Caki2 (cell line): ENCODE measurements at places on chromosomes 16 and 17.
A peak's percentile ranks its signal among the peaks of the same experiment; 100 is the strongest.

GRCh38 chr17:75153780-75154194 lies 525 bp downstream of the JPT1 start:
- DNase-seq = no peak

DNA sequence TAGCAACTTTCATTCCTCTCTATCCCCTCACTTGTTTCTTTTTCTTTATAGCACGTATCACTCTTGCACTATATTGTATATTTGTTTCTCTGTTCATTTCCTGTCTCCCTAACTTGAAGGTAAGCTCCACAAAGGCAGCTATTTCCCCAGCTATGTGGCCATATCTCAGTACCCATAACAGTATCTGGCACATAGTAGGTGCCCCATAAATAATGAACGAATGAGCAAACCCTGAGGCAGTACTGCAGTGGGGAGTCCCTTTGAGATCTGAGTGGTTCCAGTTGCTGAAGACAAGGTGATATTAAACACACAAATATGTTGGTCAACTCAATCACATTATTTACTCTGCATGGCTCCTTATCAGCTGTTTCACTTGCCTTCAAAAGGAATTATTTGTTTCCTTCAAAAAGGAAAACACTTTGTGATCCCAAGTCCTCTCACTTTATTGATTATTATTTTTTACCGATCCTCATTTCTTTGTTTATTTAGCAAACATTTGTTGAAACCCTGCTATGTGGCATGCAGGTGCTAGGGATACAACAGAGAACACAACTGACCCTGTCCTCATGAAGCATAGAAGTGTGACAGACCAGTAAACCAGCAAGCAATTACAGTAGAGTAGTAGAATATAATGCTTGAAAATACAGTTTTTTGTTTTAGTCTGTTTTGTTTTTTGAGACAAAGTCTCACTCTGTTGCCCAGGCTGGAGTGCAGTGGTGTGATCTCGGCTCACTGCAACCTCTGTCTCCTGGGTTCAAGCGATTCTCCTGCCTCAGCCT lies 5.7 kb upstream of the ADAP2 start:
- no peak for DNase-seq

DNA sequence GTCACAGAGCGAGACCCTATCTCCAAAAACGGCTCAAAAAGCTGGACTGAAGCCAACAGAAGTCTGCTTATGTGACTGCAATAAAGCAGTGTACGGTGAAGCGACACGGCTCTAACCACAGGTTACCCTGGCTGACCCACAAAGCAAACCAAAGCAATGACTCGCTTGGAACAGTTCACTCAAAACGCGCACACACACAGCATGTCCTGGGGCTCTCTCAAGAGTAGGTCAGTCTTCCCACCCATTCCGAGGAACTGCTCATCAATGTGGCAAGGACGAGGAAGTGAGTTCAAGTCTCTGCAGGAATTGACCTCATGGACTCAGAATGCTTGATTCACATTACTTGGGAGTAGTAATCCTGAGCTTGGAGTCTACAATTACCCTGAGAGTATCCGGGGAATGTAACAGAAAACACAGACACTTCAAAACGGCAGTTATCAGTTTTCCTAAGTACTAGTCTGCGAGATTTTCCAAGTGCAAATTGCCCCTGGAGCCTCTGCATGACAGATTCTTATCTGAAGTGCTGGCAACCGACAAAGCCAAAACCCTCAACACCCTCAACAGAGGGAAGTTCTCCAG lies 25.4 kb downstream of the PELP1 start:
- DNase-seq = peak; percentile 78

GRCh38 chr16:14445937-14446715 lies 183.9 kb downstream of the PARN start:
- DNase-seq = no peak

DNA sequence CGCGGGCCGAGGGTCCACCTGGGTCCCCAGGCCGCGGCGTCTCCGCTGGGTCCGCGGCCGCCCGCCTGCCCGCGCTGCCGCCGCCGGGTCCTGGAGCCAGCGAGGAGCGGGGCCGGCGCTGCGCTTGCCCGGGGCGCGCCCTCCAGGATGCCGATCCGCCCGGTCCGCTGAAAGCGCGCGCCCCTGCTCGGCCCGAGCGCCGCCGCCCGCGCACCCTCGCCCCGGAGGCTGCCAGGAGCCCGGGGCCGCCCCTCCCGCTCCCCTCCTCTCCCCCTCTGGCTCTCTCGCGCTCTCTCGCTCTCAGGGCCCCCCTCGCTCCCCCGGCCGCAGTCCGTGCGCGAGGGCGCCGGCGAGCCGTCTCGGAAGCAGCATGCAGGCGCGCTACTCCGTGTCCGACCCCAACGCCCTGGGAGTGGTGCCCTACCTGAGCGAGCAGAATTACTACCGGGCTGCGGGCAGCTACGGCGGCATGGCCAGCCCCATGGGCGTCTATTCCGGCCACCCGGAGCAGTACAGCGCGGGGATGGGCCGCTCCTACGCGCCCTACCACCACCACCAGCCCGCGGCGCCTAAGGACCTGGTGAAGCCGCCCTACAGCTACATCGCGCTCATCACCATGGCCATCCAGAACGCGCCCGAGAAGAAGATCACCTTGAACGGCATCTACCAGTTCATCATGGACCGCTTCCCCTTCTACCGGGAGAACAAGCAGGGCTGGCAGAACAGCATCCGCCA lies 504 bp downstream of the FOXC2 start:
- DNase-seq = peak; percentile 80

GRCh38 chr16:21263640-21264570 lies 14.2 kb downstream of the CRYM start:
- DNase-seq = peak; percentile 98

DNA sequence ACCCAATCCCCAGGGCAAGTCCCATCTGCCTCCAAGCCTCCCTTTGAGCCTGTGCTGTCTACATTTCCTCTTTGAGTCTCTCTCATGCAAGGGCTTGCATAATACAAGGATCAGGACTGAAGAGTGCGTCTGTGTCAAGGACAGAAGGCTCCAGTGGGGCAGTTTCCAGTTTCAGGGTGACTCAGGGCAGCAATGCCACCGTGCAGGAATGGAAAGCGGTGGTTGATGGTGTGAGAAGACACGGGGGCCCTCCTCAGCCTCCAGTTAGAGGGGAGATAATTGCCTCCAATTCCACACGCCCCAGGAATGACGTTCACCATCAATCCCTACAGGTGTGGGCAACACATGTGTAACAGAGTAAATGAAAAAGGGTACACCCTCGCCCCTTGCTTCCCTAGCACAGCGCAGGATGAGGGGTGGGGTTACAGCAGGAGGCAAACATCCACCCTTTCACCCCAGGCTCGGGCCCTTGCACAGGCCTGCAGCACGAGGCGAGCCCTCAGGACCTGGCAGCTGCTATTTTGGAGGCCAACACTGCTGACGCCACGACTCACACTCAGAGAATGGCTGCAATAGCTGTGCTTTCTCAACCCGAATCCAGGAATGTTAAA lies 24.8 kb upstream of the SLC25A19 start:
- no peak for DNase-seq

GRCh38 chr17:74372426-74372825 lies 5.1 kb downstream of the GPR142 start:
- no peak for DNase-seq

- peak; percentile 15 for DNase-seq
Observed at GRCh38 chr16:10619271-10619849, 39.0 kb upstream of the EMP2 start.

DNA sequence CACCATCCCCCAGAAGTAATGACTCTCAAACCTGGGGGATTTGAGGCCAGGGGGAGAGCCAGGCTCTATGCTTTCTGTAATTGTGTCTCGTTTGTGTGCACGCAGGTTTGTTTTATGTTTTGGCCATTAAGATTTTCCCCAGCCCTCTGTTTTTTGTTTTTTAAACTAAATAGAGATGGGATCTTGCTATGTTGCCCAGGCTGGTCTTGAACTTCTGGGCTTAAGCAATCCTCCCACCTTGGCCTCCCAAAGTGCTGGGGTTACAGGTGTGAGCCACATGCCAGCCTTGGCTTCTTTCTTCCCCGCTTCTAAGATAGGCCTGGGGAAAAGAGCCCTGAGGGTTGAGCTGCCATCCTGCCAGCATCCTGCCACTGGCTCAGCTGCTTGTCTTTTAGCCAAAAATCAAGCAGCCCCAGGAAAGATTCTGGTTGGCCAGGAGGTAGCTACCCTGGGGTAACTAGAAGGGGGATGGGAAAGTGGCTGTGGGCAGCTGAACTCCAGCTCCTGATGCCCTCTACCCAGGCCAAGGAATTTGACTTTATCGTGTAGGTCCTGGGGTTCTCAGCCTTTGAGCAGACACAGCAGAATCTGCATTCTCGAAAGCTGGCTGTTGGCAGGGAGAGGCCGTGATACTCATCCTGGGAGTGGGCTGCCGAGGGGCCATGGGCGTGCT lies 18.4 kb downstream of the KDM8 start:
- no peak for DNase-seq

GRCh38 chr17:27333410-27333980 lies 39.6 kb downstream of the WSB1 start:
- no peak for DNase-seq

DNA sequence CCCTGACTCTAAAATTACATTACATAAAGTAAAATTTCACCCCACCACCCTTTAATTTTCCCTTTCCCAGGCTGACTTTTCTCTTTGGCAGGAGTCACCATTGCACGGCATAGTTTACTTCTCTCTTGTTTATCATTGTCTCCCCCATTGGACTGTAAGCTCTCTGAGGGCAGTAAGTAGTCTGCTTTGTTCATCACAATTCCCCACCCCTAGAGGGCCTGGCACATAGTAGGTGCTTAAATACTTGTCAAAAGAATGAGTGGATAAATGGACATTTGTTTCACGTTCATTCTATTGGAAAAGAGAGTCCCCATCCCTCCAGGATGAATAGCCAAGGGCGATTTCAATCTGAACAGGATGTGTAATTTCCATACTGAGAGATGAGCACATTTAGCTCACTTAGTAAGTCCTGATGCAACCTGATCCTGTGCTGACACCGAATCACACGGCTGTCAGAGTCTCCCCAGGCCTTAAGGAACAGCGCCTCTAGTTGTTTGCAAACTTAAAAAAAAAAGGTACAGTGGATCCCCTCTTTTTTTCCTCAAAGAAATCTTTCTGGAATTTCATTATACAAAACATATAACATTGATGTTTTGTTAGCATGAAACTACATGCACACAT lies 54.0 kb downstream of the AKAP1 start:
- DNase-seq = no peak

- DNase-seq = peak; percentile 21
Observed at GRCh38 chr16:4019371-4019791, 96.9 kb downstream of the ADCY9 start.

GRCh38 chr16:27430923-27431484 lies 29.0 kb downstream of the IL21R start:
- no peak for DNase-seq
